ENCODE measurements at places on chromosomes 4 and X.

DNA sequence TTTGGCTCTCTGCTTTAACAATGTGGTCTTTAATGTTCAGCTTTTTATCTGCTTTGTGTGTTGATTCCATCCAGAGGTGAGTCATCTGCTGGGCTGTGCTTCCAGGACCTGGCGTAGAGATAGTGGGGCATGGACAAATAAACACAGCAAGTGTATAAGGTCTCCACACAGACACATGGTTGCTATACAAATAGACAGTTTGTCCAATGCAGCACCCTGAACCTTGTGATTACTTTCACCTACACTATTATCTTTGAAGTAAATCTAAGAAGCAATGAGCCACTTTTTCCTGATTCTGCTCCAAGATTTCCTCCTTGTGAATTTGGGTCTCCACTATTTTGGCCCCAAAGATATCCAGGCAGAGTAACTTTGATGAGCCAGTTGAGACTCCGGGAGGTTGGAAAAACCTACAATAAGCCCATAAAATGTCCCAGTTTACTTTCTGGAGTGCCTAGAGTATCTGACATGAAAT, 12.1 kb downstream of the PPARGC1A start:
- no peak for DNase-seq

DNA sequence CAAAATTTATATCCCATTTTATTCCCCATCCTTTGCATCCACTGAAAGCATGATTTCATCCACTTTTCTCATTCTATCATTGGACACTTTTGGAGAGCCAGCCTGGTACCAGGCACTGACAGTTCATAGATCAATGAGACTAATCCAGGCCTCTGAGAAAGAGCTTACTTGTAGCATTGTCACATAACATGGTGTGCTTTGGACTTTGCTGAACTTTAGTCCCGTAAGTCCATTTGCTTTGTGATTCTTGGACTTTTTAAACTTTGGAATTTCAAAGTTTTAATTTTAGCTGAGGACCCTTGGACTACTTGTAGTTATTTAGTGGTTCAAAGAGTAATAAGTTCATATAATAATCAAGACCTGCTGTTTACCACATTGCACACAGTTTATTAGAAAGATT, 11.5 kb downstream of the LIAS start:
- DNase-seq, result no peak

GRCh38 chr4:83370640-83370906, 35.9 kb upstream of the HPSE start:
- no peak for DNase-seq

GRCh38 chrX:122046226-122046625, 998.8 kb downstream of the GLUD2 start:
- no peak for DNase-seq

- no peak for DNase-seq
Measured at GRCh38 chr4:123412091-123412505, 15.5 kb downstream of the SPRY1 start.

DNA sequence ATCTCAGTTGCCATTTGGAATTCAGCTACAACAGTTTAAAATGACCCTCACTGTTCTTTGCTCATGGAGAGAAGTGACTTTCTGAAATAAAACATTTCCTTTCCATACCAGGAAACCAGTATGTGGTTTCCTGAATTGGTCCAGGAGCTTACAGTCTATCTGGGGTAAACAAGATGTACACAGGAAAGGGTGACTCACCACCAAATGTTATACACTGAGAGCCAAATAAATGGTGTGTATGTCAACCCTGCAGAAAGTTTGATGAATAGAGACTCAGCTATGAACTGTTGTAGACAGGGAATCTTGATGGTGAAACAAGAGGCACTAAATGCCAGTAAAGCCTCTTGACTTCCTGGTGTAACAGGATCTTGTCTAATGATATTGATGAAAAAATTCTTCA, 100.4 kb downstream of the HS6ST2 start:
- no peak for DNase-seq

GRCh38 chrX:21816136-21816535, 23.3 kb upstream of the MBTPS2 start:
- DNase-seq, result no peak

DNA sequence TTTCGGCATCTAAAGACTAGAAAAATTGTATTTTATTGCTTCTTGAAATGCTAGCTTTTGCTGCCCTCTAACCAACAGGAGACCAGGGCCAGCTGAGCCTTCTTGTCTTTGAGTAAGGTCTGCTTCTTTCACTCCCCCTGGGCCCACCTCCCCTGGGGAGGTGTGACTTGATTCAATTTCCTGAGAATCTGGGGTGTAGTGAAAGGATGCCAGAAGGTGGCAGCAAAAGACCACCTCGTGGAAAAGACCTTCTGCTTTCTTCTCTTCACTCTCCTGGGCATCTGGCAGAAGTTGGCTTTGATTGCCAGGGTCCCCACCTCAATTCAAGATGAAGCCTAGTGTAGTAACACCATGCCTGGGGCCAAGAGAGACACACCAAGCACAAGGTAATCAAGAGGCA, 96.5 kb upstream of the MAOA start:
- DNase-seq, result no peak

DNA sequence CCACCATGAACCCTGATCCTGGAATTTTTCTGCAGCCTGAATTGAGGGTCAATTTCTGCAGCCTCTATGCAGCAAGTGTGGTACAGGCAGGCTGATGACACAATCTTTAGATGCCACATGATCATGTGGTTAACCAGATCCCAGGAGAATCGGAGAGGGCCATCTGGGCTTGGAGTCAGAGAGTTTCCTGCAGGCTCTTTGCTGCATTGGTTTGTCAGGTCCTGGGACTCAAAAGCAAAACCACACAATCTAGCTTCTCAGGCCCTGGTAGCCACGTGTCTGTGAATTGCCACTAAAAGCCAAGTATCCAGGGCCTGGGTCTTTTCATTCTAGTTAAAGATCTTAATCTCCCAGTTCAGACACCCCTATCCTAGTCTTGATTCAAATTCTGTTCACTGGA, 464.5 kb downstream of the BCOR start:
- no peak for DNase-seq

- DNase-seq, result no peak
Measured at GRCh38 chr4:19401301-19402080, 850.2 kb upstream of the SLIT2 start.

- no peak for DNase-seq
Measured at GRCh38 chr4:113113151-113113550, 63.7 kb downstream of the ANK2 start.

- DNase-seq, result no peak
Measured at GRCh38 chr4:8381814-8382581, 58.5 kb downstream of the ACOX3 start.

GRCh38 chr4:177473991-177474390, 31.8 kb upstream of the AGA start:
- no peak for DNase-seq

DNA sequence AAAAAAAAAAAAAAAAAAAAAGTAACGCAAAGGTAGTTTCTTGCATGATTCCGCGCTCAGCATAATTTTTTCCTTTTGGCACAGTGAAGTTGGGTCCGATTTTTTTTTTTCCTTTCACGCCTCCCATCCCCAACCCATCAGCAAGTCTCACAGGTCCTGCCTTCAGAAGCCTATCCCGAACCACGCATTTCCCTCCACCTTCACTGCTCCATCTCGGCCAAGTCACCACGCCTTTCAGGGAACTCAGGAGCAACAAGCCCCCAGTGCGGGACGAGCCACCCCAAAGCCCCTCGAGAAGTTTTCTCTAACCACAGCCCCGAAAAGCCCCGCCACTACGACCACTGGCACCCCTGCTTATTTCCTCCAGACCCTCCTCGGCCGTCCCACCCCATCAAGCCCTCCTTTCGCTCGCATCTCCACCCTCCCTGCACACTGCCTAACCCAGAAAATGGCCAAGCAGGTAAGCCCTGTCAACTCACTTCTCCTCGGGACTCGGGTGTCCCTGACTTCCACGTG, 1.0 kb downstream of the SLBP start:
- no peak for DNase-seq

DNA sequence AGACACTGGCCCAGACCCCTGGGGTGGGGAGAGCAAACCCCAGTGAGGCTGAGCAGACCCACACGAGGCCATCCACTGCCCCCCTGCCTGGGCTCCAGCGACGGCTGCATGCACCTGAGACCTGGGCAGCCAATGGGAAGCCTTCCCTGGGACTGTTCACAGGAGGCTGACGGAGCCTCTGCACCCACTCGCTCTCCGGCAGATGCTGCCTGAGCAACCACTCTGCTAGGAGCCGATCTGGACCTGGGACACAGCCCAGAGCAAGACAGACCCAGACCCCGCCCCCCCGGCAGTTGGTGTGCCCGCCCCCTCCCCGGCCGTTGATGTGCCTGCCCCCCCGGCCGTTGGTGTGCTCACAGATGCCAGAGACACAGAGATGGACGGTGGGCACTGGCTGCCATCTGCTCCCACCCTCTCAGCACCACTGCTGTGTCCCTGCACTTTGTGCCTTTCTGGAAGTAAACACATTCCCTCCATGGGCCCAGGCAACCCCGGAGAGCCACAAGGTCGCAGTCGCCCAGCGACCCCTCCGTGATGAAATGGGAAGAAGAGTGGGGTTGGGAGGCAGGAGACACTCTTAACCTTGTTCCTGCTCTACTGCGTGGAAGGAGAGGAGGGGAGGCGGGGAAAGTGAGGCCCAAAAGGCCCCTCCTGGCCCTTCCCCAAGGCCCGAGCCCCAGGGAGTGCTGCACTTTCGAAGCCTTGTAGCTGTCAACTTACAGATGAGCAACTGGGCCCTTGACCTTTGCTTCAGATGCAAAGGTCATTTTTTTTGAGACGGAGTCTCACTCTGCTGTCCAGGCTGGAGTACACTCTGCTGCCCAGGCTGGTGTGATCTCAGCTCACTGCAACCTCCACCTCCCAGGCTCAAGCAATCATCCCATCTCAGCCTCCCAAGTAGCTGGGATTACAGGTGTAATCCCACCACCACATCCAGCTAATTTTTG, 62.0 kb downstream of the ZFYVE28 start:
- DNase-seq, result no peak

DNA sequence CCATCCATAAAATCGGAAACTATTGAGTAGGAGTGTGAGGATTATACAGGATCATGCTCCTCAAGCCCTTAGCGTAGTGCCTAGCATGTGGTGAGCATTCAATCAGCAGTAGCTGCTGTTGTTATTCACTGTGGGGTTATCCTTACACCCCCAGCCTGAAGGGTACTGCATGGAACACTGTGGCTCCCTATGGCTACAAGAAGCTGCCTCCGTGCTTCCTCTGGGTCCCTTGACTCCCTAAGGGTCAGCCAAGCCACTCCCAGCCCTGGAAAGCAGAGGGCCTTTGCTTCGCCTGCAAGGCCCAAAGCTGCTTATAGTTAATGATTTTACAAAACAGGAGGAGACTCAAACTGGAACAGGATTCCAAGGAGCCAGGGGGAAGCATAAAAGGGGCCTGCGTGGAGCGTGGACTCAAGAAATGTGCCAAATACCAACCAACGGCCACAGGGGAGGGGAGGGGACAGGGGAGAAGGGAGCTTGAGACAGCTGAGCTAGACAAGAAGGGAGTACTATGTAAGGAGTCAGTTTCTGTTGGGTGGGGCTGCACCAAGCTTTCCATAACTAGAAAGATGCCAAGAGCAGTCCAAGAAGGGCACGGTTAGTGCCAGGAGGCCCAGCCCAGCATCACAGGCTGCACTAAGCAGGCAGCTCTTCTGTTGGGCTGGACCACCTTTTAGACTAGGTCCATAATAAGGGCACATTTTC, 15.9 kb downstream of the SEPTIN6 start:
- DNase-seq, result no peak

GRCh38 chrX:44035571-44035970, 62.4 kb upstream of the NDP start:
- no peak for DNase-seq

DNA sequence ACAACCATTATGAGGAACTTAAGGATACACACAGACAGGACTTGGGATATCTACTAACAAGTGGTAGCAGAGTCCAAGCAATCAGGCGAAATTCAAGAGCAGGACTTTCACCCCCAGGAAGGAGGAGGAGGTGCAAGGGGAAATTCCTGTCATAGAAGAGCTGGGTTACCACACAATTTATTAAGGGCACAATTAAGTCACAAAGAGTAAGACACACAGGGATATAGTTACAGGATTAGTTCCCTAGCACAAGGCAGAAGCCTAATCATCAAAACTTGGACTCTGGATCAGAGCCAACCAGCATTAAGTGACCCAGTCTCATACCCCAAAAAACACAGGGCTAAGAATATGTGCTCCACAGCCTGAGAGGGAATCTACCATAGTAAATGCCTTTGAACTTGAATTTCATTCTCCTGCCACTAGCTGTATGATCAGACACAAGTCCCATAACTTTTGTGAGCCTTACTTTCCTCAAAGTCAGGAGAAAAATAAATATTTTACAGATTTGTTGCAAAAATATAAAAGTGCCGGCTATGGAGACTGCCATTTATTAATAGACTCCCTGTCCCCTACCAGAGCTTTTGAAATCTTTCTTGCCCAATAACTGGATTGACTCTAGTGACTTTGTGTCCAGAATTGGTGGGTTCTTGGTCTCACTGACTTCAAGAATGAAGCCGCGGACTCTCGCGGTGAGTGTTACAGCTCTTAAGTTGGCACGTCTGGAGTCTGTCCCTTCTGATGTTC, 87.0 kb downstream of the SYNPO2 start:
- no peak for DNase-seq

- DNase-seq, result no peak
Measured at GRCh38 chr4:173532725-173533511, 2.9 kb upstream of the HAND2 start.

GRCh38 chr4:135508006-135508714, 1306.6 kb upstream of the PABPC4L start:
- no peak for DNase-seq

GRCh38 chr4:156945532-156945931, 26.1 kb downstream of the PDGFC start:
- DNase-seq, result no peak

DNA sequence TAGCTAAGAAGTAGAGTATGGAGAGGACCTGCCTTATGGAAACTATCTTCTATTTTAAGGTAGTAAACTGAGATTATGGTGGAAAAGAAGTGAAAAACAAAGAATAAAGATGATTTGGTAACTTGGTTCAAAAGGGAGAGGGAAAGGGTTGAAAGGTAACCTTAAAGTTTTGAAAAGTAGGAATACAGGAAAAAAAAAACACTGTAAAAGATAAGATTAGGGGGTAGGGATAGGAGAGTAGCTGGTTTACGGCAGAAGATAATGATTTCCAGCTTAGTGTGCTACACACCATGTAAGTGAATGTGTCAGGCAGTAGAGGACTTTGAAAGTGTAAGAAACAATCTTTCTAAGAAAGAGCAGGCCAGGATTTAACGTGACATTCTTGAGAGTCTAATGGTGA, 35.3 kb downstream of the FAM13A start:
- DNase-seq, result no peak

- DNase-seq, result no peak
Measured at GRCh38 chr4:88136249-88136648, 22.2 kb downstream of the ABCG2 start.

- no peak for DNase-seq
Measured at GRCh38 chr4:97132435-97132834, 1010.8 kb downstream of the STPG2 start.

- DNase-seq, result no peak
Measured at GRCh38 chr4:187307131-187307530, 583.5 kb upstream of the FAT1 start.

GRCh38 chrX:64975491-64975890, 759 bp downstream of the ZC4H2 start:
- DNase-seq, result no peak

- no peak for DNase-seq
Measured at GRCh38 chrX:48492293-48492910, 16.4 kb upstream of the PORCN start.

All from stimulated activated CD8-positive, alpha-beta memory T cell treated with anti-CD3 and anti-CD28 coated beads, Interleukin-4, amount 100 ng/mL, for 1 hour (primary cell).